Hematopoietic multipotent progenitor cell treated with erythropoietin and hydrocortisone succinate and interleukin-3 and kit ligand, for 17 days (in vitro differentiated cells): ENCODE measurements at places on chromosomes 1 and 21.

DNA sequence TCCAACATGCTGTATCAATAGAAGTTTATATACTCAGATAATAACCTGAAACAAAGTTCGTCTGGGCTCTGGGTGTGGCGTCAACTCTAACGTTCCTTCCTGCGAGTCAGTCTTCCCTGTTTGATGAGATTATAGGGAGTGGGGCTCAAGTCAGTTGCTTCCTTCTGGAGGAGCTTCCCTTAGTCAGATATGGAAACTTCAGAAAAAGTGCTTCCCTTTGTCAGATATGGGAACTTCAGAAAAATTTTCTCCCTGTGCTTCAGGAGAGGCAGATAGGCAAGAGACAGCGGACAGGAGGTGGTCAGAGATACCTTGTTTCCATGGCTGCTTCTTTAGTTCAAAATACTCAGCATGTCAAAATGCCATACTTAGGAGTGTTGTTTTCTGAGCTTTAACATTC lies 51.1 kb upstream of the PRDX6 start:
- peak; percentile 19 for DNase-seq

- no peak for DNase-seq
Observed at GRCh38 chr1:35555212-35555584, 2.0 kb downstream of the KIAA0319L start.

- no peak for DNase-seq
Observed at GRCh38 chr1:53086491-53087070, 24.6 kb downstream of the PODN start.

DNA sequence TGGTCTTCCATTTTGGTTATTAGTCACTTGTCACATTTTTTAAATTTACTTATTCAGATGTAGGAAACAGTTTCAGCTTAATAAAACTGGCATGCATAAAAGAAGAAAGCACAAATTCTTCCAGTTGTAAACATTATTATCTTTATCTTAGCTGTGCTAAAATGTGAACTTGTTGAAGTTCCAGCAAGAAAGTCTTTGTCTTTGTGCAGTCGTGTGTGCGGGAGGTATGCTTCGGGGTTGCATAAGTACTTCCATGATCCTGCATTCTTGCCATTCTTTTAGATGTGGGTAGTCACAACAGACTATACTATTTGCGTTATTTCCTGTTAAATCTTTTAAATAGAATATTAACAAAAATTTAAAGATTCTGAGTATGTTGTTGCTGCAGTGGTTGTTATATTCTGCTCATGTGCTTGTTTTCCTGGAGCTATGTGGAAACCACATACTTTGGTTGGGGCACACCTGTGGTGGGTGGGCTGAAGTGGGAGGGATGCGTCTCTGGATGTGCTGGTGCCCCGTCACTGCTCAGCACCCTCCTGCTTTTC lies 49.9 kb downstream of the CBS start:
- no peak for DNase-seq

- DNase-seq, result no peak
Observed at GRCh38 chr1:50972766-50973165, 2.7 kb downstream of the CDKN2C start.

DNA sequence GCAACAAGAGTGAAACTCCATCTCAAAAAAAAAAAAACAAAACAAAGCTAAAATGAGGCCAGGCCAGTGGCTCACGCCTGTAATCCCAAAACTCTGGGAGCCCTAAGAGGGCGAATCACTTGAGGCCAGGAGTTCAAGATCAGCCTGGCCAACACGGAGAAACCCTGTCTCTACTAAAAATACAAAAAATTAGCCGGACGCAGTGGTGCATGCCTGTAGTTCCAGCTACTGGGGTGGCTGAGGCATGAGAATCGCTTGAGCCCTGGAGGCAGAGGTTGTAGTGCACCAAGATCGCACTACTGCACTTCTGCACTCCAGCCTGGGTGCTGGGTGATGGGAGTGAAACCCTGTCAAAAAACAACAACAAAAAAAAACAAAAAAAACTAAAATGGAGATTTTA lies 191.2 kb upstream of the SGIP1 start:
- no peak for DNase-seq

DNA sequence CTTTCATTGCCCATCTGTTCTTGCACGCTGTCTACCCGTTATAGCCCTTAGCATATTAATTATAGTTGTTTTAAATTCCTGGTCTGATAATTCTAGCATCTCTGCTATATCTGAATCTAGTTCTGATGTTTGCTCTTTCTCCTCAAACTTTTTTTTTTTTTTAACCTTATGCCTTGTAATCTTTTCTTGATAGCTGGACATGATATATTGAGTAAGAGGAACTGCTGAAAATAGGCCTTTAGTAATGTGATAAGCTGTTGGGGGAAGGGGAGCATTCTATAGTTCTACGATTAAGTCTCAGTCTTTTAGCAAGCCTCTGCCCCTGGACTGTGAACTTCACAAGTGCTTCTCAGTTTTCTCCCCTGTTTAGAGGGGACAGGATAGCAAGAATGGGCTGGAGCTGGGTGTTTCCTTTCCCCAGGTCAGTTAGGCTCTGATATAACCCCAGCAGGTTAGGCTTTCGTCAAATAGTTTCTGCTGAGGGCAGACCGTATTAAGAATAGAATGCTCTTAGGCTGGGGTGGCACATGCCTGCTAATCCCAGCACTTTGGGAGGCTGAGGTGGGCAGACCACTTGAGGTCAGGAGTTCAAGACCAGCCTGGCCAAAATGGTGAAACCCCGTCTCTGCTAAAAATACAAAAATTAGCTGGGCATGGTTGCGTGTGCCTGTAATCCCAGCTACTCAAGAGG lies 62.2 kb downstream of the ZFYVE9 start:
- DNase-seq, result no peak

DNA sequence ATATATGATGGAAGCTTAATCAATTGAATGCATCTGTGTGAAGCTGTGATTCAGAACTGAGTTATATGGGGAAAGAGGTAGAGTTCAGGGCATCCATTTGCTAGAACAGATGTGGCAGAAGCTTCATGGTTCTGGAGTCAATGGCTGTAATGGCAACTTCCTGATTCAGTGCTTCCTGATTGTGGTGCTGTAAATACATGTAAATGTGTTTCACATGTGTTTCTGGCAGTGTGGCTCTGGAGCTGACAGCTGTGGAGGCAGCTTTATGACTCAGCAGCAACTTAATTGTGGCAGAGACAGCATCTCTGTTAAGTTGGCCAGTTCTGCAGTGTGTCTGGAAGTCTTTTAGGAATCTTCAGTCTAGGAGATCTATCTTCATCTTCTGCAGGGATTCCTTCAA lies 226.6 kb upstream of the ZRANB2 start:
- no peak for DNase-seq

GRCh38 chr1:84401156-84401555 lies 2.9 kb downstream of the DNASE2B start:
- DNase-seq, result no peak

GRCh38 chr1:216123446-216124191 lies 299.6 kb downstream of the USH2A start:
- no peak for DNase-seq

GRCh38 chr21:37435120-37435519 lies 68.5 kb downstream of the DYRK1A start:
- DNase-seq, result peak; percentile 88

DNA sequence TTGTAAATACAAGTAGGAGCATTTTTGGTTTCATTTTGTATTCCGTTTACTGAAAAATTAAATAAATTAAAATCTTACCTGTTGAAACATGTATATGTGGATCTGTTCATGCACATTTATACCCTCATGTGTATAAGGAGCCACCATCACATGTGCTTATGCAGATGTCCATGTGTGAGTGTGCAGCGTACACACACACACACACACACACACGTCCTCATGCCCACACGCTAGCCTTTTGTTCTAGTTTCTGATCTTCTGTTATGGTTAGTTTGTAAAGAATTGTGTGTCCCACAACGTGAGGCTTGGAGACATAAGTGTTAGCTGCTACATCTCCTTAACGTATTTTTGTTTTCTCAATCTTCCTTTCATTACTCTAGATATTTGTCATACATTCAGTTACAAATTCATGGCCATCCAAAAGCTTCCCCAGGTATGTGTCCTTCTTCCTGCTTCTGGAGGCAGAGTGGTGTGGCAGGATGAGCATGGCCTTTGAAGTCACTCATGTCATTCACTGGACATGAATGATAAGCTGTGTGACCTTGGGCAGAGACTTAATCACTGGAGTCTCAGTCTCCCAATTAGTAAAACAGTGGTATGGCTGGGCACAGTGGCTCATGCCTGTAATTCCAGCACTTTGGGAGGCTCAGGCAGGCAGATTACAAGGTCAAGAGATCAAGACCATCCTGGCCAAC lies 54.6 kb downstream of the TENT5C start:
- peak; percentile 71 for DNase-seq

DNA sequence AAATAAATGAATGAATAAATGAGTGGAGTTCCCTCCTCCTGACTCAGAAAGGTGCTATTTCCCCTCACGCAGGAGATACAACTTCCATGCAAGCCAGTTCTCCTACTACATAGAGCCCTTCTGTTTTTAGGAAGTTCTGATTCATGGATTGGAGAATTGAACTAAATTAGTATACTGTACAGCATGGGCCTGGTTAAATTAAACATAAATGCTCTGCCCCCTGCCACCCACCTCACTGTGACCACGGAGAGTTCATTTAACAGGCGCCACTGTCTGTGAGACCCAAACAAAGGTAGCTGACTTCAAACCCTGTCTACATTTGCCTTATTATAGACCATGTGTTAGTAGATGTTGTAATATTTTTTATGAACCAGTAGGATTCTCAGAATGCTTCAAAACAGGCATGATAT lies 9.1 kb upstream of the IRF2BP2 start:
- DNase-seq, result no peak
